Thoracic aorta endothelial cell (primary cell): ENCODE measurements at places on chromosomes 3 and 15. TPM values are rescaled to one million over a fixed set of nuclear protein-coding genes. Genes with fewer than 3 reads are reported as not detected.

Gene PLA2G4D
- total RNA-seq: not detected in 2 replicates

Gene BCL2A1
- total RNA-seq: 1.9 and 9.2 TPM in 2 replicates

Gene GASK1A
- total RNA-seq: not detected in 2 replicates

Gene ITIH1
- total RNA-seq: not detected in 2 replicates

Gene NR2E3
- 0.22 and 0.27 TPM in 2 replicates for total RNA-seq

Gene SCN11A
- total RNA-seq: 0.14 and 0.27 TPM in 2 replicates

Gene IL5RA
- total RNA-seq: not detected in 2 replicates

Gene PGBD4
- 1.7 and 1.8 TPM in 2 replicates for total RNA-seq

Gene ZNF662
- total RNA-seq: 1.1 and 2.4 TPM in 2 replicates

Gene TWF2
- total RNA-seq: 124 and 136 TPM in 2 replicates

Gene CD80
- total RNA-seq: not detected in 2 replicates

Gene TM4SF18
- total RNA-seq: 156 and 234 TPM in 2 replicates

Gene PEX5L
- 0.72 TPM in 1 of 2 replicates, not detected in the other for total RNA-seq

Gene IL17RD
- total RNA-seq: 2.3 and 2.5 TPM in 2 replicates

Gene DAPK2
- total RNA-seq: 1.8 and 4.0 TPM in 2 replicates

Gene GUCA1C
- not detected in 2 replicates for total RNA-seq

Gene APOD
- 2.8 and 6.8 TPM in 2 replicates for total RNA-seq

Gene LHFPL4
- total RNA-seq: not detected in 2 replicates

Gene GATM
- total RNA-seq: 0.66 and 1.3 TPM in 2 replicates

Gene SPPL2A
- total RNA-seq: 82.2 and 96.6 TPM in 2 replicates

Gene POMGNT2
- 7.2 and 9.8 TPM in 2 replicates for total RNA-seq

Gene ROPN1
- total RNA-seq: not detected in 2 replicates

Gene ROPN1B
- total RNA-seq: not detected in 2 replicates

Gene ANKUB1
- not detected in 2 replicates for total RNA-seq

Gene ADPRH
- 4.3 and 7.3 TPM in 2 replicates for total RNA-seq

Gene NUSAP1
- total RNA-seq: 96.3 and 172 TPM in 2 replicates

Gene GXYLT2
- total RNA-seq: 2.0 and 2.3 TPM in 2 replicates

Gene SPTBN5
- total RNA-seq: 8.5 TPM in 2 replicates

Gene ATP13A5
- not detected in 2 replicates for total RNA-seq

Gene WDR93
- total RNA-seq: 0.13 TPM in 1 of 2 replicates, not detected in the other

Gene TJP1
- 144 and 156 TPM in 2 replicates for total RNA-seq

Gene ITGA11
- 0.14 and 1.2 TPM in 2 replicates for total RNA-seq
